ENCODE measurements at places on chromosomes 16 and 17. TPM values are rescaled to one million over a fixed set of nuclear protein-coding genes. Genes with fewer than 3 reads are reported as not detected.

- no peaks in the 10 kb centered on the region for H3K4me1 ChIP-seq
- peaks cover 69% of the 10 kb centered on the region for H3K27me3 ChIP-seq
- no peak overlapping the region for H3K27ac ChIP-seq
- no peaks in the 10 kb centered on the region for H3K36me3 ChIP-seq
- H3K4me3 ChIP-seq: no peak overlapping the region
- DNase-seq: no peak
Observed at GRCh38 chr17:48787828-48788227, 29.2 kb downstream of the TTLL6 start.

GRCh38 chr17:41959336-41960095 lies 7.1 kb upstream of the CNP start:
- peaks cover 27% of the 10 kb centered on the region for H3K4me1 ChIP-seq
- no peaks in the 10 kb centered on the region for H3K36me3 ChIP-seq
- no peaks in the 10 kb centered on the region for H3K27me3 ChIP-seq

DNA sequence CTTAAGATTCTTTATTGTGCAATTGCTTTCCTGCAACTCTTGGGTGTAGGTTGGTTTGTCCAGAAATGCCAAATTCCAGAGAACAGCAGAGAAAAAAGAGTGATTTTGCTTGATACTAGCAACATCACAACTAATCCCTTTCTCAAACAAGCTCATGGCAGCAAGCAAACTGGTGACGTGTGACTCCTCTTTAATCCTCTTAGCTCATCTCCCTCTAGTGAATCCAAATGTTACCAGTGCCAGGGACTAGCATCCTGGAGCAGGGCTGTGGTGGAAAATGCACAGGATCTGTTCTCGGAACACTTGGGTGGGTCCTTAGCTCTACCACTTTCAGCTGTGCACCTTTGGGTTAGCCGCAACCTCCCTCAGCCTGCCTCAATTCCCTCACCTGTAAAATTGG lies 204.0 kb upstream of the CCL2 start:
- H3K4me3 ChIP-seq: no peak overlapping the region
- no peak overlapping the region for H3K27ac ChIP-seq
- H3K27me3 ChIP-seq: no peaks in the 10 kb centered on the region
- no peak for DNase-seq
- no peaks in the 10 kb centered on the region for H3K36me3 ChIP-seq
- H3K4me1 ChIP-seq: no peaks in the 10 kb centered on the region

DNA sequence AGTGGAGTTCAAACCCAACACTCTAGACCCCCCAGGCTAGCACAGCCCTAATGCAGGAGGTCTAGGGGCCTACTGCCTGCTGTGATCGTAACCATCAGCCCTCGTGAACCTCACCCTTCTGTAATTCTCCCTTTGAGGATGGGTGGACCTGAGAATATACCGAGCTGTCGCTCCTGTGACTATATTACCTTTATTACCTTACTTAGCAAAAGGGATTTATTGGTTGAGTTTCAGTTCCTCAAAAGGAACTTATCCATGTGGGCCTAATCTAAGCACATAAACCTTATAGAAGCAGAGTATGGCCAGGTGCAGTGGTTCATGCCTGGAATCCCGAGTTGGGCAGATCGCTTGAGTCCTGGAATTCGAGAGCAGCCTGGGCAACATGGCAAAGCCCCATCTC lies 19.2 kb upstream of the EMP2 start:
- no peak for DNase-seq
- no peaks in the 10 kb centered on the region for H3K27me3 ChIP-seq
- no peak overlapping the region for H3K4me3 ChIP-seq
- H3K36me3 ChIP-seq: no peaks in the 10 kb centered on the region
- H3K4me1 ChIP-seq: no peaks in the 10 kb centered on the region

DNA sequence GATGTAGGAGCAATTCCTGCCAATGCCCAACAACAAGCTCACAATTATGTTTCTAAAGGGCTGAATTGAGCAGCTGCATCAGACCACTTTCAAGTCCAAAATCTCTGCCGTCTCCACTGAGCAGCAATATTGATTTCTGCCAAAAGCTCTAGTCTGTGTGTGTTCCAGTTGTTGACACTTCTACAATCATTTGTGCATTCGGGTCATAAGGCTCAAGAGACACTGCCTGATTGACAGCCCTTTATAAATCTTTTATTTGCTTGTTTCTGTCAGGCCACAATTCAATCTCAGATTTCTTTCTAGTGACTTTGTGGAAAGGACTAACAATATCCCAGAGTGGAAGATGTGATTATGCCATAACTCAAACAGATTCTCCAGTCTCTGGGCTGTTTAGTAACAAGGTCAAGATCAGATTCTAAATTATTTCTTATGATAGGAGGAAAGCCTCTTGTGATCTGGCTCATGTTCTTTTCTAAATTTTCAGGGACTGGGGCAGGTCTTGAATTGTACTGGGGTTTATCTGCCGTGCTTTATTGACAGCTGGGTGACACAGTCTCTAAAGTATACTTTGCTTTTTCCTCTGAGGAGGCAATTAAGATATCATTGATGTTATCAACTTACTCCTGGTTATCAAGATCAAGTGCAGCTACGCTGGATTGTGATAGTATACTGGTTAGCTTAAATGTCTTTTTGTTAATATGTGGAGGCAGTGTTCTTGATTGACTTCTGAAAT lies 377.1 kb downstream of the CNTNAP4 start:
- no peaks in the 10 kb centered on the region for H3K4me1 ChIP-seq
- H3K36me3 ChIP-seq: no peaks in the 10 kb centered on the region
- H3K4me3 ChIP-seq: no peak overlapping the region
- H3K27ac ChIP-seq: no peak overlapping the region
- peaks cover 4% of the 10 kb centered on the region for H3K27me3 ChIP-seq
- DNase-seq: no peak

DNA sequence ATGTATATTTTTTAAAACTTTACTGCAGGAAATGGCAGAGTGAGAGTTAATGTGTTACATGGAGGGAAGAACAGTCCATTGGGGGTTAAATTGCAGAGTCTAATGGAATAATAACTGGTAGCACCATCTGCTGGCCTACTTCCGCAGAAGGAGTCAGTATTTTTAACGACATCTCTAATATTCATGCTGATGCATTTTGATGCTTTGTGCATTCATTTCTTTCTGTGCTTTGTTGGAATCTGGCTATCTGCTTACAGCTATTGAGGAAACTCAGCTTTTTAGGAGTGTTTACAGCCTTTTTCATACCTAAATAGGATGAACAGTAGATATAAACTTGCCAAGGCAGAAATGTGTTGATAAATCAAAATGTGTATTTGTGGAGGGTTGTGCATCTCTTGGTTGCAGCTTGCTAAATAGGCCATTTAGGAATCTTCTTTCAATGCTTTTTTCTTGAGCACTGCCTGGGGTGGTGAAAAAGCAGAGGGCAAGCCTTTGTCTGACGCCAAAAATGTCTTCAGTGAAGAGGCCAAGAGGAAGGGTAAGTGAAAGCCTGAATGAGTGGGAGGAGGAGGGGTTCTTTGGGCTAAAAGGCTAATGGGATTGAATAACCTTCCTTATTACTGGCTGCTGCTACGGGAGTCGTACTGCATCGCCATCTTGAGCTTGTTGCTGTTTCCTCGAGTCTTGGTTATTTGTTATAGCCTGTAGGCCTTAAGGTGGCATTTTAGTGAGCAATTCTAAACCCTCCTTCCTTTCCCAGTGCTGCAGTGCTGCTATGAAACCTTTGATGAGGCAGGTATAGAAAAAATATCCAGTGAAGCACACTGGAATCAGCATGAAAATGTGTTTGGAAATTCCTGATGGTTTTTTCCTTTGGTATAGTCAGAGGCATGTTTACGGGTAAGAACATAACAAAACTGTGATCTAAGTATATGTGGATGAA lies 153.3 kb downstream of the CHD9 start:
- H3K4me1 ChIP-seq: peaks cover 49% of the 10 kb centered on the region
- peaks cover 12% of the 10 kb centered on the region for H3K36me3 ChIP-seq
- no peak for DNase-seq
- peak overlapping the region; percentile 84 for H3K4me3 ChIP-seq
- no peaks in the 10 kb centered on the region for H3K27me3 ChIP-seq

- no peaks in the 10 kb centered on the region for H3K27me3 ChIP-seq
- H3K4me3 ChIP-seq: no peak overlapping the region
- peaks cover 29% of the 10 kb centered on the region for H3K36me3 ChIP-seq
- no peaks in the 10 kb centered on the region for H3K4me1 ChIP-seq
- DNase-seq: no peak
- H3K27ac ChIP-seq: no peak overlapping the region
Observed at GRCh38 chr16:22278441-22279230, 18.6 kb upstream of the POLR3E start.

DNA sequence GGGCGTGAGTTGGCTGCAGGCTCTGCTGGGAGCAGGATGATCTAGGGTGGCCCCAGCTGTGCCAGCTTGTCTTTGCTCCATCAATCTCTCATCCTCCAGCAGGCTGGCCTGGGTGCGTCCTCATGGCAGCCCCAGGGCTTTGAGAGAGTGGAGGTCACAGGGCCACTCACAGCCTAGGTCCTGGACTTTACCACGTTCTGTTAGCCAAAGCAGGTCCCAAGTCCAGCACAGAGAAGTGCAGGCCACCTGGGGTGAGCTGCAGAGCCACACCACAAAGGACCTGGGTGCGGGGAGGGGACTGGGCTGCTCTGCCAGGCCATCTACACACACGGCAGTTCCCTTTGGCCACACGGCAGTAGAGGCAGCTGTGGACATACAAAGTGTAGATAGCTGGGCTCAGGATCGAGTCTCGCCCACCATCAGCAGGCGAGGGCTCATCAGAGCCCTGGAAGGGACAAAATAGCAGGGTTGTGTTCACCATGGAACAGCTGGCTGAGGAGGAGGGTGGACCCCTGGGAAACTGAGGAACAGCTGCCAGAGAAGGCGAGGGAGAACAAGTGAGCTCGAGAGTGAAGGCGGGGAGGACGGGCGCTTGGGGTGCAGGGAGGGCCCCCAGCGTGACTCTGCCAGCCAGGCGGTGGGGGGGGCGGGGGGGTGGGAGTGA lies 30.0 kb downstream of the SREBF1 start:
- no peaks in the 10 kb centered on the region for H3K27me3 ChIP-seq
- peaks cover 28% of the 10 kb centered on the region for H3K4me1 ChIP-seq
- DNase-seq: no peak
- no peak overlapping the region for H3K4me3 ChIP-seq

- H3K4me3 ChIP-seq: no peak overlapping the region
- H3K27ac ChIP-seq: no peak overlapping the region
- peaks cover 2% of the 10 kb centered on the region for H3K4me1 ChIP-seq
- peaks cover 35% of the 10 kb centered on the region for H3K27me3 ChIP-seq
- no peak for DNase-seq
Observed at GRCh38 chr16:1297018-1297696, 12.3 kb upstream of the UBE2I start.

The CPNE2 gene
- total RNA-seq: 33.7 TPM

The PYY gene
- total RNA-seq: not detected

The HID1 gene
- 10.1 TPM for total RNA-seq

All from osteocyte (in vitro differentiated cells).